ENCODE measurements at places on chromosomes 5 and 9.

DNA sequence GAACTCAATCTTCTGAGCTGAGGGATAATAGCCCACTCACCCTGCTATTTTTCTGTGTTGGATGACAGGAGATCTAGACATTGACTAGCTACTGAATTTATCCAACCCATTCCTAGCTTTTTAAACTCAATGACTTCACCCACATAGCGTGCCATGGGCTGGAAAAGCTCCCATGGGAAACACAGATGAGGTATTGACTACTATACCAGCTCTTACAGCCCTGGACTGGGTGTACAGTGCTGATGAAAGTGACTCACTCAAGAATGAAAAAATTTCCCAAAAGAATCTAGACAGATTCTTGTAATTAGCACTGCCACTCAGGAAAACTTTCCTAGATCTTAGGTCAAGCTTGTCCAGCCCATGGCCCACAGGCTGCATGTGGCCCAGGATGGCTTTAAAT lies 72.7 kb upstream of the NREP start:
- no peak for DNase-seq

DNA sequence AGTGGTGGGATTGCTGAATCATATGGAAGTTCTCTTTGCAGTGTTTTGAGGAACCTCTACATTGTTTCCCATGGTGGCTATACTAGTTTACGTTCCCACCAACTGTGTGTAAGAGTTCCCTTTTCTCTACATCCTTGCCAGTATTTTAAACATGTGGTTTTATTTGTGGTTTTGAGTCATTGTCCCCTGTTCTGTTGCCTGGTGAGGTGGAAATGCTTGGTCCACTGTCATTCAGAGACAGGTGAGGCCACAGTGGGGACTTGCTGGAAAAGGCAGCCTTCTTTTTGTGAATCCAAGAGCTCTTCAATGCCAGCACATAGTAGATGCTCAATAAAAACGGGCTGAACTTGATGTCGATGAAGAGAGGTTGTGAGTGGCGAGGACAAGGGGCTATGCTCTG lies 44.2 kb downstream of the SH3PXD2B start:
- no peak for DNase-seq

GRCh38 chr5:37918424-37918823 lies 78.6 kb upstream of the GDNF start:
- DNase-seq, result no peak

DNA sequence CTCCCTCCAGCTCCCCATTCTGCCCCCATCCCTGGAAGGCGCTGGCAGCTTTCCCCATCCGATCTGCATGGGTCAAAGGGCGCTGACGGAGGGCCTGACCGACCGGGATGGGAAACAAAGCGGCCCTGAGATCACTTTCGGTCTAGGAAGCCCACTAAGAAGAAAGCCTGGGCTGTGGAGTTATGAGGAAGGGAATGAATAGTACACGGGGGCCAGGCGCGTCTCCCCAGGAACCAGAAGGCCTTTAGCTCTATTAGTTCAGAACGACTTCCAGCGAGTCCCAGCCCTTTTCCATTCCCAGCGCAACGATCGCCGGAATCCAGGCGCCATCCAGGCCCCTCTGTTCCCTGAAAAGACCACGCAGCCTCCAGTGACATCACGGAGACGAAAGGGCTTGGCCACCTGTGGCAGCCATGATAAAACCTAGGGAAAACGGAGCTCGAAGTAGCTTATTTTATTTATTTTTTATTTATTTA lies 70.1 kb upstream of the CCDC180 start:
- DNase-seq, result no peak
